ENCODE measurements at places on chromosomes 12 and 14.
A peak's percentile ranks its signal among the peaks of the same experiment; 100 is the strongest.

GRCh38 chr14:95023886-95024285 is 133.4 kb downstream of the DICER1 start:
- DNase-seq = peak; percentile 34

GRCh38 chr12:14563046-14563445 is 4.6 kb downstream of the PLBD1 start:
- DNase-seq = no peak

- no peak for DNase-seq
Measured at GRCh38 chr12:5031242-5031641, 12.4 kb upstream of the KCNA5 start.

- no peak for DNase-seq
Measured at GRCh38 chr12:120455302-120455701, 9.1 kb downstream of the GATC start.

GRCh38 chr12:26746121-26746714 is 86.8 kb downstream of the ITPR2 start:
- peak; percentile 82 for DNase-seq

- no peak for DNase-seq
Measured at GRCh38 chr14:73478684-73479083, 12.0 kb upstream of the RIOX1 start.

GRCh38 chr14:91866511-91867295 is 633 bp downstream of the TC2N start:
- DNase-seq = no peak
